Testis (tissue), 5 donors: ENCODE measurements at places on chromosomes 4 and X.

DNA sequence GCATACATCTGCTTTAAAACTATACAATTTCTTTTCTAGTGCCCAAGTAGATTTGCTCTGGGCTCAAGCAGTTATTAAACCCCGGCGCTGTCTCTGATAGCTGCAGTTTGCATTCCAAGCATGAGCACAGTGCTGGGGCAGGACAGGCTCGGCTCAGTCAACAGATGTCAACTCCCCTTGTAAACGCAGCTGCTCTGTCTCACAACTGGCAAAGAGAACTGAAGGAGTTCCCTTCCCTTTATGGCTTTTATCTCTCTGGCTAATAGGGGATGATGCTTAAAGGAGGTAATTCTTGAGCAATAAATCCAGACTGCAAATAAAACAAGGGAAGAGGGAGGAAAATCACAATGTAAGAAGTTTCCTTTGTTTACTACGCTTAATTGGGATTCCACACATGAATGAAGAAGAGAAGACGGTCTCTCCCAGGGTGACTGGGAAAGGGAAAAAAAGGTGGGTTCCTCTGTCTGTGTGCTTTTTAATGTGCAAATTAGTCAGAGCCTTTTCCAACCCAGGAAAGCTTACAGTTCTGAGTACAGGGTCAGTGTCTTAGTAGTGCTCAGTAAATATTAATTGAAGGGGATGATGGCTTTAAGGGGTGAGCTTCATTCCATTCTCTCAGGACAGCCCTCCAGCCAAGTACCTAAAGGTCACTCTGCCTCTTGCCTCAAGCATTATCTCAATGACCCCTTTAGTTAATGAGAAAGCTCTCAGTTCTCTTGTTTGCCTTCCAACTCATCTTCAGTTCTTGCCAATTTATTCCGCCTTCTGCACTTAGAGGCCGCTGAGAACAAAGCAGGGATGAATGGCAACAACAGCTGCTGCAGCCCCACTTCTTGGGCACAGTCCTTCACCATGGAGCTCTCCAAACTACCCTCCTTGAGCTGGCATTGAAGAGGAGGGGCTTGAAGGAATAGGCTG, 155.7 kb upstream of the JADE1 start:
- peaks cover 22% of the 10 kb centered on the region for H3K4me1 ChIP-seq
- H3K36me3 ChIP-seq: no peaks in the 10 kb centered on the region
- peak overlapping the region; percentile 56 for H3K27ac ChIP-seq
- peak; percentile 67 for DNase-seq

GRCh38 chr4:89868999-89869589, 25.6 kb upstream of the MMRN1 start:
- no peaks in the 10 kb centered on the region for H3K4me1 ChIP-seq
- H3K27ac ChIP-seq: no peak overlapping the region
- no peaks in the 10 kb centered on the region for H3K27me3 ChIP-seq
- H3K36me3 ChIP-seq: no peaks in the 10 kb centered on the region

DNA sequence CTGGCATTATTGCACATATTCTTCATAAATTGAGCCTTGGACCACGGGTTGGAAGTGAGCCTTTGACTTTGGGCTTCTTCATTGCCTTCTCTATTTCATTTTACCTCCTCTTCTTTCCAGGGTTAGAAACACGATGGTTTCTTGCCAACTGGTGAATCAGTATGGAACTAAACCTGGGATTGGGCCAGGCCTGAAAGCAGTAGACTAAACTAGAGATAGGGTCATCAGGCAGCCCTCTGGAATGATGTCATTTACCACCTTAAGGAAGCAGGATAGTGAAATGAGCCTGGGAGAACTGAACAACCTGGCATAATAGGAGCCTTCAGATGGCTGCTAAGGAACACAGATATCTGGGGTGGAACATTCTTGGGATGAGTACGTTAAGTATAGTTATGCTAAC, 67.5 kb upstream of the ATP8A1 start:
- H3K27ac ChIP-seq: no peak overlapping the region
- H3K27me3 ChIP-seq: no peaks in the 10 kb centered on the region
- no peak overlapping the region for H3K4me3 ChIP-seq
- no peak for DNase-seq

GRCh38 chr4:54063229-54063628, 1.2 kb downstream of the CHIC2 start:
- H3K27me3 ChIP-seq: no peaks in the 10 kb centered on the region
- no peak for DNase-seq
- peak overlapping the region; percentile 98 for H3K4me3 ChIP-seq

- H3K27me3 ChIP-seq: no peaks in the 10 kb centered on the region
- no peaks in the 10 kb centered on the region for H3K4me1 ChIP-seq
- DNase-seq: no peak
- no peaks in the 10 kb centered on the region for H3K36me3 ChIP-seq
- H3K27ac ChIP-seq: no peak overlapping the region
- no peak overlapping the region for H3K4me3 ChIP-seq
These were observed 23.2 kb downstream of the IL15 start for GRCh38 chr4:141659539-141659938.

GRCh38 chr4:168849997-168850396, 160.1 kb downstream of the CBR4 start:
- peak; percentile 69 for DNase-seq
- H3K27me3 ChIP-seq: no peaks in the 10 kb centered on the region
- H3K27ac ChIP-seq: peak overlapping the region; percentile 90
- H3K4me3 ChIP-seq: no peak overlapping the region
- peaks cover 60% of the 10 kb centered on the region for H3K4me1 ChIP-seq

DNA sequence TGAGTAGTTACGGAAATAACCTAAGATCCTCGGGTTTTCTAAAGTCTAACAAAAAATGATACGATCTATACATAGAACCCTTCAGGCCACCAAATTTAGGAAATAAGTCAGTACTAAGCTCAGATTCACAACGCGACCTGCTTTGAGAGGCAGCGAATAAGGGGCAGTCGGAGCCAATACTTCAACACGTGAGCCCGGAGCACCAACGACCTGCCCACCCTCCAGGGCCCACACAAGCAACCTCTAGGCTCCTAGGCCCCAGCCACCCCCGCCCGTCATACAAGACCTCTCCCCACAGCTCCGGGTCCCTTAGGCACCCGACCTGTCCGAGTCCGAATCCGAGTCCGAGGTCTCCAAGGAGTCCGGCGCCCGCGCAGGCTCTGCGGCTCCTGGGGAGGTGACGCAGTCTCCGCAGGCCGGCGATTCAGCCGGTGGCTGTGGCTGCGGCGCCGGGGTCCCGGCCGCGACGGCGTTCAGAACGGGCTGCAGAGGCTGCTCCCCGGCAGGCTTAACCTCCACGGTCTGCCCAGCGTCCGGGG, 580 bp downstream of the NAF1 start:
- H3K4me3 ChIP-seq: peak overlapping the region; percentile 98
- peak overlapping the region; percentile 93 for H3K27ac ChIP-seq
- no peaks in the 10 kb centered on the region for H3K36me3 ChIP-seq
- DNase-seq: peak; percentile 77
- no peaks in the 10 kb centered on the region for H3K27me3 ChIP-seq

DNA sequence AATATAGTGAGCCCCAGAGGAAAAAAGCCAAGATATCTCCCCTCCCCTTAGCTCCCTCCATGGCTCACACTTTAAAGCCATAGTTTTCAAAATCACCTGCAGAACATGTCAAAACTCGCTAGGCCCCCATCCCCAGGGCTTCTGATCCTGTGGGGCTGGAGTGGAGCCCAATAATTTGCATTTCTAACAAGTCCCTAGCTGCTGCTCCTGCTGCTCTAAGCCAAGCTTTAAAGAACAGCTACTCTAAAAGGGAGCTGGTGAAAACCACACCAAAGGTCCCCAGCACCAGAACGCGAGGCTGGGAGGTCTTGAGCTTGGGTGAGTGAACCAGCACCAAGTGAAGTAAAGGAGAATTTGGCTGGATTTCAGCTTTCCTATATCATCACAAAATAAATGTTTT, 237.1 kb downstream of the ZNF674 start:
- H3K4me3 ChIP-seq: no peak overlapping the region
- no peaks in the 10 kb centered on the region for H3K4me1 ChIP-seq
- no peak overlapping the region for H3K27ac ChIP-seq
- no peaks in the 10 kb centered on the region for H3K27me3 ChIP-seq
- no peaks in the 10 kb centered on the region for H3K36me3 ChIP-seq
- DNase-seq: no peak

GRCh38 chr4:21992330-21992729, 43.8 kb upstream of the KCNIP4 start:
- no peak overlapping the region for H3K27ac ChIP-seq
- H3K36me3 ChIP-seq: no peaks in the 10 kb centered on the region
- no peaks in the 10 kb centered on the region for H3K27me3 ChIP-seq
- no peak for DNase-seq
- no peak overlapping the region for H3K4me3 ChIP-seq

- H3K4me3 ChIP-seq: no peak overlapping the region
- no peaks in the 10 kb centered on the region for H3K4me1 ChIP-seq
- no peak for DNase-seq
- no peaks in the 10 kb centered on the region for H3K36me3 ChIP-seq
- H3K27me3 ChIP-seq: no peaks in the 10 kb centered on the region
These were observed 10.5 kb upstream of the TIGD2 start for GRCh38 chr4:89100853-89101252.

DNA sequence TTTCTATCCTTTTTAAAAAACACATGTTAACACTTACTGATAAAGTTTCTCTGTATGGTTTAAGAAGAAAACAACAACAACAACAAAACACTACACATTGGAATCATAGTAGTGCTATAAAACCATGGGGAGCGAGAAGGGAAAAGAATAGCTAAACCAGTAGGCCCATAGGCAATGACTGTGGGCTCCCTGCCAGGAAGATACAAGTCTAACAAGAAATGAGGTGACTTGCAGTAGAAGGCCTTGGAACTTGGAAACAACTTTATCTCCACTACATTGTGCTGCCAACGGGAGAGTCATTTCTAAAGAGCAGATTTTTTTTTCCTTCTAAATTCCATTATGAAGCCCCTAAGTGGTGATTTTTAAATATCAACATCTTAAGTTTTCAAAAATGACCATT, 78.0 kb downstream of the GPC4 start:
- no peaks in the 10 kb centered on the region for H3K4me1 ChIP-seq
- no peak overlapping the region for H3K4me3 ChIP-seq
- no peaks in the 10 kb centered on the region for H3K27me3 ChIP-seq
- peak; percentile 80 for DNase-seq
- no peaks in the 10 kb centered on the region for H3K36me3 ChIP-seq
- no peak overlapping the region for H3K27ac ChIP-seq

- no peak overlapping the region for H3K4me3 ChIP-seq
- DNase-seq: no peak
- no peaks in the 10 kb centered on the region for H3K27me3 ChIP-seq
These were observed 199.7 kb downstream of the HS6ST2 start for GRCh38 chrX:132758759-132759158.

- H3K27ac ChIP-seq: no peak overlapping the region
- H3K4me3 ChIP-seq: no peak overlapping the region
- H3K36me3 ChIP-seq: no peaks in the 10 kb centered on the region
- DNase-seq: no peak
These were observed 261.8 kb downstream of the MID1IP1 start for GRCh38 chrX:39063037-39063436.

GRCh38 chr4:22848332-22848731, 155.6 kb downstream of the GBA3 start:
- H3K36me3 ChIP-seq: no peaks in the 10 kb centered on the region
- no peak overlapping the region for H3K4me3 ChIP-seq
- H3K27me3 ChIP-seq: no peaks in the 10 kb centered on the region
- DNase-seq: no peak

- no peak for DNase-seq
- no peaks in the 10 kb centered on the region for H3K4me1 ChIP-seq
- H3K4me3 ChIP-seq: no peak overlapping the region
- no peaks in the 10 kb centered on the region for H3K36me3 ChIP-seq
- H3K27ac ChIP-seq: no peak overlapping the region
These were observed 4.6 kb downstream of the RASSF6 start for GRCh38 chr4:73615613-73616012.

- no peak for DNase-seq
- H3K4me3 ChIP-seq: no peak overlapping the region
- no peaks in the 10 kb centered on the region for H3K27me3 ChIP-seq
- no peak overlapping the region for H3K27ac ChIP-seq
These were observed 5.0 kb downstream of the TRIM75 start for GRCh38 chr4:165058666-165059065.

- H3K4me3 ChIP-seq: no peak overlapping the region
- H3K4me1 ChIP-seq: no peaks in the 10 kb centered on the region
- H3K27ac ChIP-seq: no peak overlapping the region
These were observed 372.6 kb downstream of the FBXO8 start for GRCh38 chr4:173910891-173911290.

GRCh38 chr4:147928400-147928799, 196.5 kb downstream of the ARHGAP10 start:
- no peaks in the 10 kb centered on the region for H3K36me3 ChIP-seq
- H3K4me1 ChIP-seq: no peaks in the 10 kb centered on the region
- H3K4me3 ChIP-seq: no peak overlapping the region
- no peak for DNase-seq

DNA sequence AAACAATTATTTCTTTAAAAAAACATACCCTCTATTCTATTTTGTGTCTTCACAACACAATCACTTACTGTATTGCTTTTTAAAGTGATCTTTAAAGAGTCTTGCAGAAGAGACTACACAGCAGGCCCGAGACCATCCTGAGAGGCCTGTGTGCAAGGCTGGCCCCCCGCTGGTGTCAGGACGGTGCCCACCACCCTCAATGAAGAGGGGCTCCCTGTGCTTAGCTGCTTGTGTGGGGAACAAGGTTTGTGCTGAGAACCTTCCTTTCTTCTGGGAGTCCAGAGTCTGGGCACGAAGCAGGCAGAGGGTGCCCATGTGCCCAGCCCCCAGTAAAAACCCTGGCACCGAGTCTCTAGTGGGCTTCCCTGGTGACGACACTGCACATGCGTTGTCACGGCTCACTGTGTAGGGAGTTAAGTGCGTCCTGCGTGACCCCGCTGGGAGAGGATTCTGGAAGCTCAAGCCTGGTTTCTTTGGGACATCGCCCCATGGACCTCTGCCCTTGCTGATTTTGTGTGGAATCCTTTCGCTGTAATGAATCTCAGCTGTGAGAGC, 22.0 kb downstream of the RGS12 start:
- no peak overlapping the region for H3K4me3 ChIP-seq
- no peak for DNase-seq
- no peak overlapping the region for H3K27ac ChIP-seq
- H3K36me3 ChIP-seq: no peaks in the 10 kb centered on the region

DNA sequence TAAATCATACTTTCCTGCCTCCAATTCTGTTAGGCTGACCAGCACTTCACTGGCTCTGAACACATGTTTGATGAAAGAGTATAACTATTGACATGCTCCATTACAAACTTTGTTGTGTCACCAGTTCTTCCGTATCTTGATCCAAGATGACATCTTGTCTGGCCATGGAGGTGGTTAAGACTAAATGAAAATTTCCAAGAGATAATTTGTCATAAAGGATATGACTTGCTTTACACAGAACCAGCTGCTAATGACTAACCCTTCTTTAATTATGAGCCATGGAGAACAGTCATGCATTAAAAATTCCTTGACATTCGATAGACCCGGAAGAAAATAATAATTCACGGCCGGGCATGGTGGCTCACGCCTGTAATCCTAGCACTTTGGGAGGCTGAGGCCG, 17.7 kb upstream of the N4BP2 start:
- no peak for DNase-seq
- no peaks in the 10 kb centered on the region for H3K27me3 ChIP-seq
- no peaks in the 10 kb centered on the region for H3K4me1 ChIP-seq
- H3K4me3 ChIP-seq: no peak overlapping the region
- no peaks in the 10 kb centered on the region for H3K36me3 ChIP-seq
- H3K27ac ChIP-seq: no peak overlapping the region
